ENCODE measurements at places on chromosomes 2 and 18.
A peak's percentile ranks its signal among the peaks of the same experiment; 100 is the strongest.

DNA sequence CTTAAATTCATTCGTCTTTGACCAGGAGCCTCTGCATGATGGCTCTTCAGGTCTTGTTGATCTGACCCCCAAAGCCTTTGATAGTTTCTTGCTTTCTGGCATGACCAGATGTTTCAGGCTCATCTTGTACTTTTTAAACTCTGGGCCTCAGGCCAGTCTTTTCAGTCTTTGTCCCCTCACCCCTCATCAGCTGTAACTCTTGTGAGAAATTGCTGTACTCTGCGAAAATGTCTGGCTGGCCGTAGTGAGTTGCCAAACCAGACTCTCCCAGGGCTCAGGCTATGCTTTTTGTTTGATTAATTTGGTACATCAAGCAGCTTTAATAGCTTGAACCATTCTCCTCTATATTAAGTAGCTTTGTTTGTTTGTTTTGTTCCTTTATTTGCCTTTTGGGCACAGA is 75.9 kb downstream of the BABAM2 start:
- DNase-seq, result no peak

DNA sequence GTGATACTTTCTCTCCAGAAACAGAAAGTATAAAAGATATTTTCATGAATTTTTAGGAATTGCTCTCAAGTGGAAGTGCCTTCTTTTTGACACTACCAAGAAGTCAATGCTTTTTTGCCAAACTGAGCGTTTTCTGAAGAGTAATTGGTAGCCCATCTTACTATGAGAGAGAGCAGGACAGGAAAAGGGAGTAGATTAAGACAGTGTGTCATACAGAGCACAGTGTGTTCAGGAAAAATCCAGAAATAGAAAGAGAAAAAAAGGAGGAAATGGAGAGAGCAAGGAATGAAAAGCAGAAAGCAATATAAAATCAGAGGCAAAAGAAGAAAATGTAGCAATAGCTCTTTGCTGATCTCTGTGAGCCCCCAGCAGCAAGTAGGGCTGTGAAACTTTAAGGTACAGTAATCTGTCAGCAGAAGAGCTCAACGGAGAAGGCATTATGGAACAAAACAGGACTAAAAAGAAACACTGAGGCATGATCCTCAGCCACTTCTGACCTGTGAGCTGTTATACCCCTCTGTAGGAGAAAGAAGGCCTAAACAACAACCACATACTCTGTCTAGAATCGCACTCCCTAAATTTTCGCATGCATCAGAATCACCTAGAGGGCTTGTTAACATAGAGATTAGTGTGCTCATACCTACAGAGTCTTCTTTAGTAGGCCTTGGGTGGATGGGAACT is 15.0 kb upstream of the PGAP1 start:
- DNase-seq, result no peak

DNA sequence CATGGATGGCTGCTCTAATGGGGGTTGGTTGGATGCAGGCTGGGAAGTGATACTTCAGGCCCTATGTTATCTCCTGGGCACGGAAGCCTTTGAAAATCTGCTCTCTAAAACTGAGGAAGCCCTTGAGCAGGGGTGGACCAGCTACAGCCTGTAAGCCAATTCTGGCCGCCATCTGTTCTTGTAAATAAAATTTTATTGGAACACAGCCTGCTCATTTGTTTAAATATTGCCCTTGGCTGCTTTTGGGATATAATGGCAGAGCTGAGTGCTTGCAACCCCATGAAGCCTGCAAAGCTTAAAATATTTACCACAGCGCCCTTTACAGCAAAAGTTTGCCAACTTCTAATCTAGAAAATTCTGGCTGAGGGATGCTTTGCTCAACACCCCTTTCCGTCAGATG is 11.9 kb upstream of the IGFBP2 start:
- no peak for DNase-seq

DNA sequence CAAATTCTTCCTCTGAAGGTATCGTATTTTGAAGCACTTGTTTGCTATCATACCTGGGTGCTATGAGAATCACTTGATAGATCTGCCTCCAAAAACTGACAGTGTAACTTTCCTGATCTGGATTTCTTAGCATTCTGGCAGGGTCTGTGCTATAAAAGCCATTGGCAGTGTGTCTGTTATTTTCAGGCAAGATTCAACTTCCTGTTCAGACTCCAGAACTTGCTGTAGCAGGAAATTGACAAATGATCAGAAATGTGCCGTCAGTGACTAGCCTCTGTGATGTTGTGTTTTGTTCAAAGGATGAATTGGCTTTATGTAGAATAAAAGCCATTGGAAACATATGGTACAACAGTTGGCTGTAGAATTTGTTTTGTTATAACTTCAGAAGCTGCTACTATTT is 273.3 kb downstream of the PTPRM start:
- DNase-seq, result no peak

DNA sequence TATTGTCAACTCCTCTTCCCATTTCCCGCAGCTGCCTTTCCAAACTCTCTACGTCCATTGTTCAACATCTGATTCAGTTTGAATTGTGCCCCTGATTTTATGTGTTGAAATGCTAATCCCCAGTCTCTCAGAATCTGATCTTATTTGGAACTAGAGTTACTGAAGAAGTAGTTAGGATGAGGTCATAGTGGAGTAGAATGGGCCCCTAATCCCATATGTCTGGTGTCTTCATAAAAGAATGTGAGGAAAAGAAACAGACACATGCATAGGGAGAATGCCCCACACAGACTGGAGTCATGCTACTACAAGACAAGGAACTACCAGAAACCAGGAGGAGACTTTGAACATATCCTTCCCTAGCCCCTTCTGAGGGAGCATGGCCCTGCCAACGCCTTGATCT is 99.2 kb downstream of the LRP1B start:
- no peak for DNase-seq

- DNase-seq, result no peak
These were observed 665.0 kb upstream of the FANCL start for GRCh38 chr2:58906081-58906645.

DNA sequence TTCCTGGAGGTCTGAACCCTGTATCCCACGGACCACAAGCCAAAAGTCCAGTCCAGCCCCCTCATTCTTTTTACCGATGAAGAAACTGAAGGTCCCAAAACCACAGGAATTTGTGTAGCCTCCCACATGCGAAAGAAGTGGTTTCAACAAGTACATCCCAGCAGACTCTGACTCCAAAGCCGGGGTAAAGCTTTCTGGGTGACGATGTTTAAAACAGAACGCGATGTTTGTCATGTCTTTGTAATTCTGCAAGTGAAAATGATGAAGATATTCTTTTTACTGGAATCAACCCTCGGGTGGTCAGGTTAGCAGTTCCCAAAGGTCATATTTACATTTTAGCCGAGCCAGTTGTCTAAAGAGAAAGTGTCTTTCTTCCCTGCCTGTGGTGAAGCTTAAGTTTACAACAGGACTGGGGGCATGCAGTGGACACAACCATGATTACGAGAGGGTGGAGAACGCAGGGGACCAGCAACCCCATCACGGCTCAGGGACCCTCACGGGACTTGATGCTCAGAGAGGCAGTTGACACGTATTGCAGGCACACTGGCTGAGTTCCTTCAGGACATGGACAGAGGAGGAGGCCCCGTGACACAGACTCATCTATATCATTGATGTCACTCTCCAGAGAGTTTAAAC is 17.8 kb upstream of the TMEM131 start:
- DNase-seq, result peak; percentile 30

GRCh38 chr18:45203677-45204076 is 411.6 kb upstream of the SLC14A2 start:
- DNase-seq, result no peak

DNA sequence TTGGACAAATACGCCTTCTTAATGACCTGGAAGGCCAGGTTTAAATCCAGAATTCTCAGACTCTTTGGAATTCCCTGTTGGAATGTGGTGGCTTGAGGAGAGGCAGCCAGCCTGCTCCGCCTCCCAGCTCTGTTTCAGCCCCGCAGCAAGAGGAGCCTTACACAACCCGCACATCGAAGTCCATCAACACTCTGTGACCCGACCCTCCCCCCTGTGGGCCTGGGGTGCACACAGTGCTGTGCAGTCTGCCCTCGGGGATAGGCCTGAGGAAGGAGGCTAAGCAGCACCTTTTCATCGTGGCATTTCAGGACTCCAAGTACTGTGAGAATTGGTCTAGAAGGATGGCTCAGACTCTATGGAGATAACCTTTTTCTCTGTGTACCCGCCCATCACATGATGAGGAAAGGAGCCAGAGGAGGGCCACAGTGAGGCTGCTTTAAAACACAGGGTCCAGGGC is 73.7 kb downstream of the GREB1L start:
- DNase-seq, result no peak

DNA sequence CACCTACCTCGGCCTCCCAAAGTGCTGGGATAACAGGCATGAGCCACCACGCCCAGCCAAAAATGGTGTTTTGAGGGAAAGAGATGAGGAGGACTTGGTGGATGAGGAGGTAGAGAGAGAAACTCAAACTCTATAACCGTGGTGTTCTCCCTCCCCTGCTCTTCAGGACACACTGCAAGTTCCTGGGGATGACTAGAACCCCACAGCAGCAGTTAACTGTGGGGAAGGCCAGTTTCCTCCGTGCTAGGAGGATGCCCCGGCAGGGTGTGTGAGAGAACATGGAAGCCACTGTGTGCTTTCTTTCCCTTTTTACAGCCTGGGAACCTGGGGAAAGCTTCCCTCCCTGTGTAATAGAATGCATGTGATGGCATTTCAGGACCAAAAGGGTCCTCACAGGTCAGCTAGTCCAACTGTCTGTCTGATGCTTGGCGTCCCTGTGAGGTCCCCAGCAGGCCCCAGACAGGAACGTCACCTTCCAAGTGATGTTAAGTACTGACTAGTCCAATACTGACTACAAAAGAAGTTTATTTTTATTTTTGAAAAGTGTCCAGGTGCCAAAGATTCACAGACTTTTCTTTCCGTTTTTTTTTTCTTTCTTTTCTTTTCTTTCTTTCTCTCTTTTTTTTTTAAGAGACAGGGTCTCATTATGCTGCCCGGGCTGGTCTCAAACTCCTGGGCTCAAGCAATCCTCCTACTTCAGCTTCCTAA is 38.9 kb downstream of the MYCN start:
- DNase-seq, result no peak

GRCh38 chr2:84963692-84964405 is 7.1 kb upstream of the KCMF1 start:
- DNase-seq, result no peak

DNA sequence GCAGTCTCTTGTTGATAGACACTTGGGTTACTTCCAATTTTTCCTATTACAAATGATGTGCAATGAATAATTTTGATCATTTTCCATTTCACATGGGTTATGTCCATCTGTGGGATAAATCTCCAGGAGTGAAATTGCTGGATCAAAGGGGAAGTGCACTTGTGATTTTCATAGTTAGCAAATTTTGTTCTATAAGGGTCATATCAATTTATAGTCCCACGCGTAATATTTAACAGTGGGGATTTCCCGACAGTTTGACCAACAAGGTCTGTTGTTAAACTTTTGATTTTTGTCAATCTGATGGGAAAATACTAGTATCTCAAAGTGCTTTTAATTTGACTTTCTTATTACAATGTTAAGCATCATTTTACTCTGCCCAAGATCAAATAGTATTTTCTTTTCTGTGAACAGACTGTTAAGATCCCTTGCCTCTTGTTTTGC is 8.3 kb downstream of the IL1B start:
- DNase-seq, result no peak

- DNase-seq, result no peak
These were observed 4.0 kb upstream of the ANKRD12 start for GRCh38 chr18:9132628-9133027.

GRCh38 chr18:25350489-25351251 is 1.3 kb downstream of the ZNF521 start:
- no peak for DNase-seq

GRCh38 chr2:24448797-24449196 is 42.3 kb upstream of the NCOA1 start:
- no peak for DNase-seq

DNA sequence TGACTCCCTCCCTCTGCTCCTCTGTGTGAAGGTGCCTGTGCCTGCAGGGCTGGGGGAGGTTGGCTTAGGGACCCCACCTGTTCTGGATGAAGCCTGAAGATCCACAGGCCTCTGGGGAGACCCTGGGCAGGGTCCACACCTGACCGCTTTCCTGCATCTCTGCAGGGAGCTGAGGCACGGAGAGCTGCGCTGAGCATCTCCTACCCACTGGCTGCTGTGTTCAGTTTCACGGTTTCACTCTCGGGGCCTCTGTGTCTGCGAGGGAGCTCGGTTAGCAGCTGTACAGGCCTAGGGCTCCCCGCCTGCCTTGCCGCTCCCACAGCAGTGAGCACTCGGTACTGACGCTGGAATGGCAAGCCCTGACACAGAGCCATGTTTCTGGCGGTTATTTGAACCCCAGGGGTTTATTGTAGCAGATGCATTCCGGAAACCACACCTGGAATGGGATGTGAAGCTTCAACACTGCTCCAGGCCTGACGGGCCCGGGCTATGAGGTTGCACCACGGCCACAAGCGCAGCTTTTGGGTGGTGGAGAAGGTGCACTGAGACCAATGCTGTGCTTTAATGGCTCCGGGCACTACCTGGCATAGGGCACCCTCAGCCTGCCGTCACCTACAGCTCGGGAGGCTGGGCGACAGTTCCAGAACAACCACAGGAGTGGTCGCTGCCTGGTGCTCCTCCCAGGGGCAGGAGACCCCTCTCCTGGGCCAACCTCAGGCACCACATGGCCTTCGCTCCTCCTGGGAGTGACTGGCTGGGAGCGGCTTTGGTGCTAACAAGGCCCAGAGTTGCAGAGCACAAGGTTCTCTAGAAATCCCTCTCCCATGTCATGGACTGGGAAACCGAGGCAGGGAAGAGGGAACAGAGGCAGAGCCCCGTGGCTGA is 257.9 kb downstream of the NDUFA10 start:
- DNase-seq, result no peak

DNA sequence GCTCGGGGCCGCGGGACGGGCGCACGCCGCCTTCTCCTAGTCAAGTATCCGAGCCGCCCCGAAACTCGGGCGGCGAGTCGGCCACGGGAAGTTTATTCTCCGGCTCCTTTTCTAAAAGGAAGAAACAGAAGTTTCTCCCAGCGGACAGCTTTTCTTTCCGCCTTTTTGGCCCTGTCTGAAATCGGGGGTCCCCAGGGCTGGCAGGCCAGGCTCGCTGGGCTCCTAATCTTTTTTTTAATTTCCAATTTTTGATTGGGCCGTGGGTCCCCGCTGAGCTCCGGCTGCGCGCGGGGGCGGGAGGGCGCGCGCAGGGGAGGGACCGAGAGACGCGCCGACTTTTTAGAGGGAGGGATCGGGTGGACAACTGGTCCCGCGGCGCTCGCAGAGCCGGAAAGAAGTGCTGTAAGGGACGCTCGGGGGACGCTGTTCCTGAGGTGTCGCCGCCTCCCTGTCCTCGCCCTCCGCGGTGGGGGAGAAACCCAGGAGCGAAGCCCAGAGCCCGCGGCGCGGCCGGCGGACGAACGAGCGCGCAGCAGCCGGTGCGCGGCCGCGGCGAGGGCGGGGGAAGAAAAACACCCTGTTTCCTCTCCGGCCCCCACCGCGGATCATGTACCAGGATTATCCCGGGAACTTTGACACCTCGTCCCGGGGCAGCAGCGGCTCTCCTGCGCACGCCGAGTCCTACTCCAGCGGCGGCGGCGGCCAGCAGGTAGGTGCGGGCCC is 617 bp downstream of the FOSL2 start:
- DNase-seq, result peak; percentile 49

Measured in stimulated activated CD4-positive, alpha-beta T cell treated with anti-CD3 and anti-CD28 coated beads, Interleukin-4, amount 100 ng/mL, for 48 hours (primary cell).